ENCODE measurements at places on chromosomes 2 and 18.

DNA sequence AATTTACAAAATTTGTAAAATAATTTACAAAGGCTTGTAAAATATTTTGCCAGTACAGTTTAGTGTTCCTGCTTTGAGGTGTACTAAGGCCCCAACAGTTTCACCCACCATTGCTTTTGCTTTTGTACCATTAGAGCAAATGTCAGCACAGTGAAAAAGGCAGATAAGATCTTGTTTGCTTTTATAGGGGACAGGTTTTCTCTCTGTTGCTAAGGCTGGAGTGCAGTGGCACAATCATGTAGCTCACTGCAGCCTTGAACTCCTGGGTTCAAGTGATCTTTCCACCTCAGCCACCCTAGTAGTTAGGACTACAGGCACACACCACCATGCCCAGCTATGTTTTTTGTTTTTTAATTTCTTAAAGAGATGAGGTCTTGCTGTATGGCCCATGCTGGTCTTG is 19.6 kb upstream of the NPC1 start:
- no peak for DNase-seq

GRCh38 chr18:79786786-79787526 is 10.8 kb upstream of the KCNG2 start:
- DNase-seq, result no peak

GRCh38 chr18:32274307-32274706 is 84.5 kb downstream of the MEP1B start:
- DNase-seq, result no peak

- no peak for DNase-seq
These were observed 3.4 kb downstream of the FKBP1B start for GRCh38 chr2:24052951-24053350.

GRCh38 chr2:134336352-134336751 is 82.5 kb downstream of the MGAT5 start:
- no peak for DNase-seq

- DNase-seq, result no peak
These were observed 25.2 kb upstream of the GPR39 start for GRCh38 chr2:132391378-132391777.

- no peak for DNase-seq
These were observed 426.5 kb downstream of the SLC4A3 start for GRCh38 chr2:220053919-220054318.

GRCh38 chr18:49751427-49752094 is 61.8 kb downstream of the ACAA2 start:
- DNase-seq, result no peak

DNA sequence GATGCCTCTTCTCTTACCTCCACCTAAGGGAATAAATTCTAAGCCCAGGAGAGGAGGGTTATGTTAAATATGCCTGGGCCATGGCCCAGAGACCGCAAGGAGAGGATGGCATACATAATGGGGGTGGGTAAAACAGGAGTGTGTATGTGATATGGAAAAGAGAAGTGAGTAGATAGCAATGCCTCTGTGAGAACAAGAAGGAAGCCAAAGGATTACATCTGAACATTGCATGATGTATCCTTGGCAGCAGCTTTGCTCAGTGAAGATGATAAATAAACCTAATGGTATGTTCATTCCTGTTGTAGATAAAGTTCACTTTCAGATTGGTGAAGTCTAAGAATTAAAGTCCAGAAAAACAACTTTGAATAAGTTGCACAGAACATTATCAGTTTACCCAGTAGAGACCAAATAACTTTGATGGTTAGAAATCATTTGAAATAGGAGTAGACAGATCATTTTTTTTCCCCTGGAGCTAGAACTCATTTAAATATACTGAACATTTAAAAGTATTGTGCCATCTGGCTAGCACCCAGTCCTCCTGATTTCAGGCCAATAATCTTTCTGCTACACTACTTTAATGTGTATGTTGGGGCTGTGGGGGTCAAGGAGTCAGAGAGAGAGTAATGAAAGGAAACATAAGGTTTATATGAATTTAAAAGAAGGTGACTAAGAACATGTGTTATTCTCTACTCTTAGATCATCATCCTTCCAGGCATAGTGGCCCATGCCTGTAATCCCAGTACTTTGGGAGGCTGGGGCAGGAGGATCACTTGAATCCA is 231.7 kb downstream of the PARD3B start:
- no peak for DNase-seq

DNA sequence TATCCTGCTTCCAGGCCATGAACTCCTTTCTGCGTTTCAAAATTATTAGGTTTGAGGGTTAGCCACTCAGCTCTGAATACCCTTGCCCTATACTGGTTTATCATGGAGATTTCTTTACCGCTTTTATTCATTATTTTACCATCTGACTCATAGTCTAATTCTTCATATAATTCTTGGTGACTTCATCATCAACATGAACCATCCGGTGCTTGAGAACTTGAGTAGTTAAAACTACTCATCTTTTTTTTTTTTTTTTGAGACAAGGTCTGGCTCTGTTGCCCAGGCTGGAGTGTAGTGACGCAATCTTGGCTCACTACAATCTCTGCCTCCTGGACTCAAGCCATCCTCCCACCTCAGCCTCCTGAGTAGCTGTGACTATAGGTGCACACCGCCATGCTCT is 94.2 kb upstream of the LHCGR start:
- DNase-seq, result no peak

DNA sequence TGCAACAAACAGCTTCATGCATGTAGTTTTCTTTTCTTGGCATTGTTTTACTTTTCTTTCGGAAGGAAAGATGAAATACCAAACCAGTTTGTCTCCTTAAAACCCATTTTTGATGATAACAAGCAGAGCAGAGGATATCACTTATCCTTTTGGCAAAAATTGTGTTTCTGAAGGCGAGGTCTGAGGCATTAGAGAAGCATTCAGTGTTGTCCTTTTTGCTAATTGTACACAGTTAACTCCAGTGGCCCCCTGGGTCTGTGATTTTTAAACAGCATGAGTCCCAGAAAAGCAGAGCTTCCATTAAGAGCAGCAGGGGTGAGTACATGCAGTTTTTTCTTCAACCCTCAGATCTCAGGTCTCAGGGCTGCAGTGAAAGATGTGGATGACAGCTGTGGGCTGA is 41.3 kb downstream of the TTC39C start:
- DNase-seq, result no peak

DNA sequence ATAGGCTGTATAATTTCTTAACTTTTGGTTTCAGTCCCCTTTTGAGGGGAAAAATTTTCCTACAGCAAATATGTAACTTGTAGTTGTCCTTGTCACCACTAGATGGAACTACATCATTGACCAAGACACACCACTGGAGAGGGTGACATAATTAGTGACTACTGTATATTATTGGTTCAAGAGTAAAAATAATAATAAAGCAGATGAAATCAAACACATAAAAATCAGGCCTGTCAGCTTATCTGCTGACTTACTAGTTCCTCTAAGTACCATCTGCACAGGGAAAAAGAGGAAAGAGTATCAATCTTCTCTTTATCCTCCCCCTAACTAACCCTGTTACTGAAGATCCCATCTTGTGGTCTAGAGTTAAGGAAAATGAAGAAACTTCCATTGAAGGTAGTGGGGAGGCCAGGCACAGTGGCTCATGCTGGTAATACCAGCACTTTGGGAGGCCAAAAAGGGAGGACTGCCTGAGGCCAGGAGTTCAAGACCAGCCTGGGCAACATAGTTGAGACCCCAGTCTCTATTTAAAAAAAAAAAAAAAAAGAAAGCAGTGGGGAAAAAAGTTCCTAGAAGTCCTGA is 29.6 kb upstream of the ENOSF1 start:
- DNase-seq, result no peak

DNA sequence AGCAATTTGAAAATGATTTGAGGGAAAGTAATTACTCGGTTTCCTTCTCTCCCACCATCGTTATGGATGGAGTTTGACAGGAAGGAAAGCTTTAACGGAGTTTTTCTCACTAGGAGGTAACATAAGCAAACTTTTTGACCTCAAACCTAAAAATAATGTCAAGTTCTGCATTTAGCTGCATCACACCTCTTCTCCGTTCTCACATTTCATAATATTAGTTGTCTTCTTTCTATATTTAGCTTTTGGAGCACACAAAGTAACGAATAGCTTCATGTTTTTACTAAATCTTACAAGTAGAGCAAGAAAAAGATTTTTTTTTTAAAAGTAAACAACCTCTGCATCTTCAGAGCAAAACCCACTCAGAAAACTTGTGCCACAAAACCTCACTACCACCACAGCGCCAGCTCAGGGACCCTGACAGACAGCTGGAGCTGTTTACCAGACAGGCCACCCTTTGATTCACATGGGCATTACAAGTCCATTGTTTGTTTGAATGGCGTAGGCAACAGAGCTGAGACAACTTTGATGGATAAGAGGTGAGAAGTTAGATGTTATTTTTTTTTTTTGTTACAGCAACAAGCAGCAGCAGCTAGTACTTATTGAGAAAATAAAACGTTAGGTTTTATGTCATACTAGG is 21.9 kb upstream of the ICOS start:
- DNase-seq, result no peak
